DND-41 (cell line): ENCODE measurements at places on chromosomes 7 and 10.

DNA sequence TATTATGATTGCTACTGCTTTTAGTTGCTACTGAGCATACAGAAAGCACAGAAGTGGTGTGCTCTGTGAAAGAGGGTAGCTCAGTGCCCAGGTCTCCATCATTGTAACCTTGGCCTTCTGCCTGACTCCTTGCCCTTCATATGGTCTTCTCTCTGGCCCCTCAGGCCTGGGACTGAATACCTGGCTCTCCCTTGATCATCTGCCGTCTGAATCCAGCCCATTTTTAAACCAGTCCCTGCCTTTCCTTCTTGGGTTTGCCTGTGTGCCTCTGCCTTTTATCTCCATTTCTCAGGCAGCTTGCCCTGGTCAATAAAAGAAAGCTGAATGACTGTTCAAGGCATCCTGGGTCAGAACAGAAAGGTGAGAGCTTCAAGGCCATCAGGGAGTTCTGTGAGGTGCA is 109.1 kb upstream of the ZNF438 start:
- peak; percentile 7 for DNase-seq

DNA sequence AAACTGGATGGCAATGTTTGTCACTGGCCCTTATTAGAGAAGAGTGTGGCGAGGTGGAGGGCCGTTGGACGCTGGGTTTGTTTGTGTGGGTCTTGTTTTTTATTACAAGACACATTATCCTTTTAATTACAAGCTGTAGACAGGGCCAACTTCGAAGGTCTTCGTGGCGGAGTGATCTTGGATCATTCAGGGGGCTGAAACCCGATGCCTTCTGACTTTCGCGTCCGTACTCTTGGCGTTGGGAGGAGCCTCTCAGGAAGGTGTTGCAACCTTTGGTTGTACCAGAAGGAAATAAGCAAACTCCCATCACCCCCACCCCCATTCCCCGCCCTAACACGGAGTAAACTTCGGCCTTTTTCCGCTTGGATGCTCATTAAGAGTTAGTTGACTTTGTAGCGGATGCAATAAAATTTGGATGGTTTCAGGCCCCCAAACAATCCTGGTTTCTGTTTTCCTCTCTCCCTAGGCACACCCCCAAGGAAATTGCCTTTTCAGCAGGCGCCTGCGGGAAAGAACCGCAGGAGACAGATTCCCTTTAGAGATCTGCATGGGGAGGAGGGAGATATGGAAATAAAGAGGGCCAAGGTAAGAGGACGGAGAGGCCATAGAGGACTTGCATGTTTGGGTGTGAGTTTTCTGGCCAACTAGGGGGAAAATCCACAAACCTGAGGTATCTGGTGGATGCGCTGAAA is 294.5 kb upstream of the NFE2L3 start:
- DNase-seq: no peak

DNA sequence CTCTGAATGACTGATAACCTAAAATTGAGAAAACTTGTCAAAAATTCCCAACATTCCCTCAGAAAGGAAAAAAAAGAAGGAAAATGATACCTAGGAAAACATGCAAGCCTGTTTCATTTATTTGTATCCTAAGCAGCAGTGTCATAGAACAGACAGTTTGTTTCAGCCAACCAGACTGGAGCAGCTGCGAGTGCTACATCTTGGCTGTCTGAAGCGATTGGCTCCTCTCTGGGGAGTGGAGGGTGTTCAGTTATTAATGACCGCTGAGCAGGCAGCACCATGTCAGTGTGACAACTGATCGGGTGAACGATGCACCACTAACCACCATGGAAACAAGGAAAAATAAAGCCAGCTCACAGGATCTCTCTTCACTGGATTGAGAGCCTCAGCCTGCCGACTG is at the start of gene LRRN3:
TSS of gene LRRN3 (plus strand) at position 282 of the 400 bp plus-strand sequence. CDS start 31,646 bp downstream, outside the sequence.
- no peak for DNase-seq

DNA sequence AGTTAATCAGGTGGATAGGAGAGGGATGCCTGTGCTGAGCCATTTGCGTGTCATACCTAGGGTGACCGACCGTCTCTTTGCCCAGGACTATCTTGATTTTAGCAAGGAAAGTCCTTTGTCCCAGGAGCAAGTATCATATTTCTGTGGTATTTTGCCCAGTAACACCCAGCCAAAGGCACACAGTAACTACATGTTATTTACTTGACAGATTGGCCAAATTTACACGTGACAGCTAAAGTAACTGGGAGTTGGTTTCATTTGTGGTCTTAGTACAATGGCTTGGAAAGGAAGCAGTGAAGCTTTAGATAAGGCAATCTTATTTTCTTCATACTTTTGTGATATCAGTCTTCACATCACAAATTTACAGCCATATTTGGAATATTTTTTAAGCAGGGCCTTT is 142.1 kb downstream of the JCAD start:
- no peak for DNase-seq

- no peak for DNase-seq
Observed at GRCh38 chr7:66683770-66684123, 55.1 kb downstream of the KCTD7 start.

- no peak for DNase-seq
Observed at GRCh38 chr7:4842319-4843064, 19.3 kb downstream of the PAPOLB start.

DNA sequence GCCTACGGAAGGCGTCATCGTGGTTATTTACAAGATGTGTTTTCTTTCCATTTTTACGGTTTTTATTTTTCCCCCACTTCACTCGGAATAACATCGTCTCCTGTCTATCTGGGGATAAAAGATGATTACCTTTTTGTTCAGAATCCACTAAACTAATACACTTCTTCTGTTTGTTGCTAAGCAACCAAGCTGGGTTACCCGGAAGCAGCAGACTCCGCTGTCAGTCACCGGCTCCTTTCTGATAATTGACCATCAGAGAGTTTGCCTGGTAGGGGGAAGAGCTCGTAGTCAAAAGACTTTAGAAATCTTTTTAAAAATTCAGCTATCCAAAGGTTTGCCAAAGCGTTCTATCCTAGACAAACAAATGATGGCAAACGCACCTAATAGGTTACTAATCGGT is 75.0 kb upstream of the SFMBT2 start:
- DNase-seq: no peak

DNA sequence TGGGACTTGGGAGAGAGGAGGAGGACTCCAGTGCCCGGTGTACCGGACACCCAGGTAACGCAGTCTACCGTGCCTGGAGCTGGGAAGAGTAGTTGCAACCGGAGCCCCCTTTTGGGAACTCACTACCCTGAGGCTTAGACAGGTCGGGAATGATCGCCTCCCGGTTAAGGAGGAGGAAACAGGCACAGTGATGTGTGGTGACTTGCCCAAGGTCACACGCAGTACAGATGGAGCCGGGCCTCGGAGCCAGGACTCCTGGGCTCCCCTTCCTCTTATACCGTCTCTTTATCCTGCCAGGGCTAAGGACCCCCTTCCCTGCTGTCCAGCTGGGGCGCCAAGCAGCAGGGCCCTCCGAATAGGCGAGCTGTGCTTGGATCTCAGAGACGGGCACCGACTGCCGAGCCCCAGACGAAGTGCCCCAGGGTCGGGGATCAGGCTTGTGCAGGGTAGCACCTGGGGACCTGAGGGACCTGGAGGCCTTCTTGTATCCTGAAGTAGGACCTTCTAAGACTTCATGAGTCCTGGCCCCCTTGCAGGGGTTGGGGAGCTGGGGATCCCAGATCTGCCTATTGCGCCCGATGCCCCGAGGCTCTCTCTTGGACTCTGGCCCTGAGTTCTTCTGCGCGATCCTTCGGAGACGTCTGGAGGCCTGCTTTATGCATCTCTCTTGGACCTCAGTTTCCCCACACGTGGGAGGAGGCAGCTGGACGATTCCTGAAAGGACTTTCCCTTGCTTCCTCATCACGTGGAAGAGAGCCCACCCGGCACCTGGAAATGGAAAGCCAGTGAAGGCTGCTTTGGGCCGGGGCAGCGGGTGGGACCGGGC is 767 bp upstream of the CYP26A1 start:
- no peak for DNase-seq

- no peak for DNase-seq
Observed at GRCh38 chr10:78025685-78026364, 3.5 kb downstream of the POLR3A start.

DNA sequence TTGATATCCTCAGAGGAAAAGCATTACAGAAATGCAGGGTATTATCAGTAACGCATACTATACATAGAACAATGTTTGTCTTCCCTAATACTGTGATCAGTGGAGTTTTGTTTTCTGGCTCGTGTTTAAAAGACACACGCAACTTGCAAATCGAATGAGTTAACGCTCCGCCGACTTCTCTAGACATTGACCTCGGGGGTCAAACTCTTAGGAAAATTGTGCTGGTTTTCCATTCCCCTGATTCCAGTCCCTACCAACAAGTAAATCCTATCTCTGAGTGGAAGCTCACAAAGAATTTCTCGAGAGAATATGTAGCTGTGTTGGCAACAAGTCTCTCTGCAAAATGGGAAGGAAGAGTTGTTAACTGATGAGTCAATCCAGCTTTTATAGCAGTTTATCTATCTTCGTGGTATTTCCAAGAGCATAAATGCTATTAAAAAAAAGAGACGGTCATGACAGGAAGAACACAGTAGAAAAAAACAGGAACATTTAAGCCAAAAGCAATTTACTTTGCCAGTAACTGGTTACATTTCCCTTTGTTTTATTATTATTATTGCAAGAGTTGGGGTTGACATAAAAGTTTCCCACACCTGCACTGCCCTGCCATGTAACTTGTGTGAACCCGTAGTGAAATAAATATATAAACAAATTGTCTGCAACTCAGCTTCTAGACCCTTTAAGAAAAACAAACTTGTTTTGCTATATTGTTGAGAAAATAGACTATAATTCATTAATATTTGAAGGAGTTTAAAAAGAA is 144.4 kb downstream of the ARID5B start:
- no peak for DNase-seq

- DNase-seq: no peak
Observed at GRCh38 chr10:11756766-11757315, 14.7 kb downstream of the ECHDC3 start.

DNA sequence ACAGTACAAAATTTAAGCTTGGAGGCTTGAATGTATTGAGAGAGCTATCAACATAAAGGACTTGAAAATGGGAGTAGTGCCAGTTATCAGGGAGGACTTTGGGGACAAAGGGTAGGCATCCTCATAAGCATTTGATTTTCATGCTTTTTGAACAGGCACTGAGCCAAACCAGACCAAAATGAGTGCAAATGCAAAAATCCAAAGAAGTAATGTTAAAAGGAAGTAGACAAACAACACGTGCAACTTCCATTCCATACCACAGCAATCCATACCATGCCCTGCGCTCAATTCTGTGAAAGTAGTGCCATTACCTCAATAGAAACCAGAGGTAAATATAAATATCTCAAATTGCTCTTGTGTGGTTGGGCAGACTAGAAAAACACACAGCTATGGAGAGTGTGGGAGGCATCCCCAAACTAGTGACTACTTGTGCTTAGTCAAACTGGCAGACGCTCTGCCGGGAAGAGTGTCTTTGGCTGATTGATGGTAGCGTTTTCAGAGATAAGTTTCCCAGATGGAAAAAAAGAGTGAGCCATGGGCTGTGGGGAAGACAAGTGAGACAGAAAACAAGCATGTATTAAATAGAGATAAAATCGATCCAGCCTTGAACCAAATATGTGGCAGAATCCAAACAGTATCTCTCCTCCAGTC is 161.5 kb downstream of the CREB5 start:
- no peak for DNase-seq

- DNase-seq: peak; percentile 80
Observed at GRCh38 chr7:98879198-98879978, 1.1 kb downstream of the TRRAP start.

DNA sequence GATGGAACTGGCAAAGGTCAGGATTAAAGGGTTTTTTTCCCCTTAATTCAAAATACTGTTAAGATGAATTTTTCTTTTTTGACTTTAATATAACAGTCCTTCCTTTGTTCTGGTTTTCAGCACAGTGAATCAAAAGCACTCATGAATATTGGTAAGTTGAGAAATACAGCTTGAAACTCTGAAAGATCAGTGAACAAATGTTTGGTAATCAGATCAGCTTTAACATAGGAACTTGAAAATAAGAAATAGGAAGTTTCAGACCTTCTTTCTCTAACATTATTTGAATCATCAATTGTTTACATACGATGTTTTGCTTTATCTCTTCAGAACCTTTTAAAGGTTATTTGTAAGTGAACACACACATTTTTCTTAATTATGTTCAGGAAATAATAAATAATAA is 90.5 kb downstream of the SGMS1 start:
- no peak for DNase-seq

- no peak for DNase-seq
Observed at GRCh38 chr10:51876503-51876902, 177.1 kb upstream of the CSTF2T start.

DNA sequence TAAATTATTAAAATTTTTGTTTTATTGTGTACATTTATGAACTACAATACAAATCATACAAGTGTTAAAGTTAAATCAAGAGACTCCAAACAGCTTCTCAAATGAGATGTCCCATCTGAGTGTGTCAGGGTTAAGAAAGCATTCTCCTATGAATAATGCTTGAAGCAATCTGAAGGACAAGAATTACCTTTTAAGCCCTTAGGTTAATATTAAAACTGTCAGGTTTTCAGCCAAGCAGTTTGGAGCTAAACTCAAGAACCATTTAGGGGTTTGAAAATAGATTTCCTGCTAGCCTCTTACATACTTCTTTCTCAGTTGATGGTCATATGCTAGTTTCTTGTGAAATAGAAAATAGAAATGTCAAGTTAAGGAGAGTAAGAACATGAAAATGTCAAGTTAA is 38.3 kb downstream of the LIPJ start:
- DNase-seq: no peak

DNA sequence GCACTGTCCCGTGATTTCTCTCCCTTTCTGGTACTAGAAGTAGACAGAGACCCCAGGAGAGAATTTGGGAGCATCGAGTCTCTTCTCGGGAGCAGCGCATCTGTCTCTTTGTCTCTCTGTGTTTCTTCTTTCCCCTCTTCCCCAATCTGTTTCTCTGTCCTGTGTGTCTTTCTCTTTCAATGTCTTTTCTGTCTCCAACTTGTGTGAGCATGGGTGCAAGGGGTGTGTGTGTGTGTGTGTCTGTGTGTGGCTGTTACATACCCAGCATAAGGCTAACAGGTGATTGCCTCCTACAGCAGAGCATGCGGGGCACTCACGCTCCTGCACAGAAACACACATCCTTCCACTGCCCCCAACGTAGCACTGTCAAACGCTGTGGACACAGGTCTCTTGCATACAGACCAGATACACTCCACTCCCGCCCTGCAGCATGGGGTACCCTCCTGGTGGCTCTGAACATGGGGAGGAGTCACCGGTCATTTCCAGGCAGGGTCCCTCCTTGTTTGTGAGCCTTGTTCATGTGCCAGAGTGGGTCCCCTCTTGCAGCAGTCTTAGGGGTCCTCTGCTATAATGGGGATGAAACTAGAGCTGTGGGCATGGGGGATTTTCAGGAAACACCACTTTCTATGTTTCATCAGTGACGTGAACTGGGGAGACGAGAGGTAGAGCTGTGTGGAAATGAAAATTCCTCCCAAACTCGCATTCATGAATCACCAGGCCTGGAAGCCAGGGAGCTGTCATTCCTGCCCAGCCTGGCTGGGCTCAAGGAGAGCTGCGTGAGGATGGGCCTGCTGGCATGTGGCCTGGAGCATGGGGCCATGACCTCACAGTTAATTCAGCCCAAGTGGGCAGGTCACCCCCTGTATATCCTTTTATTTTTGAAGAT is 980 bp downstream of the ADAMTS14 start:
- DNase-seq: no peak
